T-cell (primary cell): ENCODE measurements at places on chromosomes 2 and 18.

DNA sequence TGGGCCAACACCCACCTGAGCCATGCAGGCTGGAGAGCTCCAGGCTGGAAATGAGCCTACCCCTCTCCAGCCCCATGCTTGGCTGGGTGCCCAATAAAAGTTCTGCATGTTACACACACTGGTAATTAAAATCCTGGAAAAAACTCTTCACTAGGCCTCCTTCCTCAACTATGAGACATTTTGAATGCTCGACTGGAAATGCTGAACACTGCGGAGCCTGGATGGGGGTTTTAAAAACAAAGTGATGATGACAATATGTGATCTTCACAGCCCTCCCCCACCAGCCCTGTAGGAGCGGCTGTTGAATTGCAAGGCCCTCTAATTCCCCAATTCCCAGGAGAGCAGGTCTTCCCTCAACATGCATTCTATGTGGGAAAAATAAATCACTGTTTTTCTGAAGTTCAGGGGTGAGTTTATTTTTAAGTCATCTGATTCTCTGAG is 179.2 kb downstream of the TTC32 start:
- no peak for DNase-seq

- DNase-seq = no peak
These were observed 585.0 kb upstream of the CHAC2 start for GRCh38 chr2:53182601-53183000.

DNA sequence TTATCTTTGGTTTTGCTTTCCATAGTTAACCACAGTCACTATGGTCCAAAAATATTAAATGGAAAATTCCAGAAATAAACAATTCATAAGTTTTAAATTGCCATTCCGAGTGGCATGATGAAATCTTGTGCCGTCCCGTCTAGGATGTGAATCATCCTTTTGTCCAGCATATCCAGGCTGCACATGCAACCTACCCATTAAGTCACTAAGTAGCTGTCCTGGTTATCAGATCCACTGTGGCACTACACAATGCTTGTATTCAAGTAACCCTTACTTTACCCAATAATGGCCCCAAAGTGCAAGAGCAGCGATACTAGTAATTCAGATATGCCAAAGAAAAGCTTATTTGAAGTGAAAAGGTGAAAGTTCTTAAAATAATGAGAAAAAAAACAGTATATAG is 10.7 kb downstream of the USP34 start:
- DNase-seq = no peak

GRCh38 chr2:157830696-157831570 is 45.2 kb downstream of the ACVR1 start:
- DNase-seq = no peak

- no peak for DNase-seq
These were observed 11.7 kb upstream of the SIX3 start for GRCh38 chr2:44929735-44930273.

- no peak for DNase-seq
These were observed 8.0 kb downstream of the GPR39 start for GRCh38 chr2:132424526-132425121.

DNA sequence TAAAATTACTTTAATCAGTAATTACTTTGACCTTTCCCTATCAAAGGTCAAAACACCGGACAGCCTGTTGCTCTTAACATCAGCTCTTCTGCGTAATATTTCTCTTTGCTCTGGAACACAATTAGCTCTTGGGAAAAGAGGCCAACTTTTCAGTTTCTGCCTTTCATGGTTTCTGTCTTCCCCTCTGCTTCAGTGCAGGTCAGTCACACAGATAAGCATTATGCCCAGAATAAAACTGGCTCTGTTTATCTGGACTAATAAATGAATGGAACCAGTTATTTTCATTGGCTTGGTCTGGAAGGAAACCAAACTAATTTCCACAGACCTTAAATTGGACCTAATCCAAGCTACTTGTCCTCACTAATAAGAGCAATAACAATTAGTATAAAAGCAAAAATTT is 26.2 kb upstream of the GALNT3 start:
- no peak for DNase-seq

GRCh38 chr18:62458868-62459716 is 63.7 kb upstream of the ZCCHC2 start:
- no peak for DNase-seq

DNA sequence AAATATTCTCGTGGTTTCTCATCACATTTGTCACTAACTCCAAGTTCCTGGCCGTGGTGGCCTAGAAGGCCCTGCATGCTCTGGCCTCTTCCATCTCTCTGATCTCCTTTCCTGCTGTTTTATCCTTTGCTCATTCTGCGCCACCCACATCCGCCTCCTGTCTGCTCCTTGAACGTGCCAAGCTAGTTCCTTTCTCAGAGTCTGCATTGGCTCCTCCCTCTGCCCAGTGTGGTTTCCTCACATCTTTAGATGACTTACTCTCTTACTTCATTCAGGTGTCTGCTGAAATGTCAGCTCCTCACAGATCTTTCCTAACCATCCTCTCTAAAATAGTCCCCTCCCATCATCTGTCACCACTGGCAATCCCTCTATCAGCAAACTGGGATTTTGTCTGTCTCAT is 158.6 kb upstream of the RBMS1 start:
- DNase-seq = peak; percentile 73

DNA sequence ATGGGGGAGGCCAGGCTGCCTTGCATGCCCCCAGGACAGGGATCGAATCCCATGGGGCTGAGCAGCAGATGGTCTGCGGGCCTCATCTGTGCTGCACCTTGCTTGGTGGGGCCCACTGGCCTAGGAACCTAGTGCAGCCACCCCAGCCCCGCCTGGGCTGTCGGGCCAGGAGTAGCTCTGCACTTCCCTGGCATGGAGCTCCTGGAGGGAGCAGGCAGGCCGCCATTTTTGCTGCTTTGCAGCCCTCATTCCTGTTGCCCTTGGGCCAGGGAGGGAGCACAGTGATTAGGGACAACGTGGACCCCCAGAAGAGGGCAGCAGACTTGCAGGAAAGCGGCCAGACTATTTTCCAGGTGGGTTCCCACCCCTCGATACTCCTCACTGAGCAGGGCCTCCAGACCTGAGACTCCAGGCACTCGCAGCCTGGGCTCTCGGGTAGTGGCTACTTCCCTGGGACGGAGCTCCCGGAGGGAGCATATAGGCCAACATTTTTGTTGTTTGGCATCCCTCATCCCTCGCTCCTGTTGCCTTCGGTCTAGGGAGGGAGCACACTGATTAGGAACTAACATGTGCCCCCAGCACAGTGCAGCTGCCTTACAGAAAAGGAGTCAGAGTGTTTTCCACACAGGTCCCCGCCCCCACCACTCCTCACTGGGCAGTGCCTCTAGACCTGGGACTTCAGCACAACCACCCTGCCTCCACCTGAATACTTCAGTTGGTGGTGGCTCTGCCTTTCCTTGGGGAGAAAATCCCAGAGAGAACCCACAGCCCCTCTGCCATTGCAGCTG is 99.5 kb downstream of the MAIP1 start:
- DNase-seq = no peak

DNA sequence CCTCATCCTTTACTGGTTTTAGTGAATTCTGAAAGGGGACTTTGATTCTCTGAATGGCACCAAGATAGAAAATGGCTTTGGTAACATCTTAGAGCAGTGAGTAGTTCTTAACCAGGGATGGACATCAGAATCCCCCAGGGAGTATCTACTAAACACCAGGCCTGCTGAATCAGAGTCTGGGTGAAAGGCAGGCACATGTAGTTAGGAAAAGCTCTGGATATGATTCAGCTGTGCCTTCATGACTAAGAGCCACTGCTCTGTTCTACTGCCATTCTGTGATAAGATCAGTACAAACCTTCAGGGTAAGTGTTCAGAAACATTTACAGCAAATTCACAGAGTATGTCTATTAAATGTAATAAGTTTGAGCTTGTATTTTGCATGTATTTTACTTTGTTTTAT is 46.2 kb upstream of the B3GNT2 start:
- no peak for DNase-seq

GRCh38 chr2:176645494-176645893 is 376.3 kb downstream of the MTX2 start:
- no peak for DNase-seq

DNA sequence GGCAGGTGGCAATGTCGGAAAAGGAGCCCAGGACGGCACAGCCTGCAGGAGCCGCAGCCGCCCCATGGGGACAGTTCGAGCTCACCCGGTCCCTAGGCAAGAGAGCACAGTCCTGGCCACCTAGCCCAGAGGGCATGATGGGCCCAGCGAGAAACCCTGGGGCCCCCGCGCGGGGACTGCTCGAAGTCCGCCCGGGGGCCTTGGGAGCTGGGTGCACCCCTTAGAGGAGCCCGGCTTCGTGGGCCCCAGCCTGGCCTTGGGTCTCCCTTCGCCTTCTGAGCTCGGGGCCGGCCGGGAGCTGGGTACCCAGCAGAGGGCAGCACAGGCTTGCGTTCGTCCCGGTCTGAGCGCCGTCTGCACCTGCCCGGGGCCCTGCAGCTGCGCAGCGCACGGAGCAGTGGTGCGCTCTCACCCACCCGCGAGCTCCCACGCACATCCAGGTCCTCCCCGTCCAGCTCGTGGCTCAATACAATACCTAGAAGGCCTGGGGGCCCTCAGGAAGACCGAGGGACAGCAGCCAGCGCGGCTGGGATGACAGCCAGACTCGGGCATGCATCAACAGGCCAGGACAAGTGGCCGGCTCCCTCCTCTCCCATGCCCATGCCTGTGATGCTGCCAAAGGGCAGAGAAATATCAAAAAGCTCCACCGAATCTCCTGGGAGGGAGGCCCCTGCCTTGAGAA is 96.2 kb upstream of the ZNF532 start:
- peak; percentile 63 for DNase-seq

GRCh38 chr2:66729416-66730330 is 294.7 kb downstream of the MEIS1 start:
- DNase-seq = no peak

- DNase-seq = no peak
These were observed 27.1 kb downstream of the VPS54 start for GRCh38 chr2:63992061-63992685.

DNA sequence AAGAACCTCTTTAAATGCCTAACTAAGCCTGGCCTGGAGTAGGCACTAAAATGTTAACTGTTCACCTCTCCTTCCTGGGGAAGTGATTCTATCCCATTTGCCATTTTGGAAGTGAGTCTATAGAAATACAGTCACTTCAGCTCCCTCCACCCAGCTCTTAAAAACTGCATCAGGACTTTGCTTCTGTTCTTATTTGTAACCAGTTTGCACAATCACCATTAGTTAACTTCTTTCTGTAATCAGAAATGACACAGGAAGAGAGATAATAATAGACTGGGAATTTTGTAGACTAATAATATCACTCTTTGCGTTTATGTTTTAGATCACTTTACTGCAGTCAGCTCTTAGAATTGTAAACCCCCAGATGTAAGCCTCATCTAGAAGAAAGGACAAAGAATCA is 16.0 kb upstream of the MARCO start:
- no peak for DNase-seq

GRCh38 chr2:57981083-57981768 is 65.4 kb upstream of the VRK2 start:
- DNase-seq = no peak

GRCh38 chr2:176094349-176094748 is 1.8 kb downstream of the HOXD13 start:
- DNase-seq = no peak

DNA sequence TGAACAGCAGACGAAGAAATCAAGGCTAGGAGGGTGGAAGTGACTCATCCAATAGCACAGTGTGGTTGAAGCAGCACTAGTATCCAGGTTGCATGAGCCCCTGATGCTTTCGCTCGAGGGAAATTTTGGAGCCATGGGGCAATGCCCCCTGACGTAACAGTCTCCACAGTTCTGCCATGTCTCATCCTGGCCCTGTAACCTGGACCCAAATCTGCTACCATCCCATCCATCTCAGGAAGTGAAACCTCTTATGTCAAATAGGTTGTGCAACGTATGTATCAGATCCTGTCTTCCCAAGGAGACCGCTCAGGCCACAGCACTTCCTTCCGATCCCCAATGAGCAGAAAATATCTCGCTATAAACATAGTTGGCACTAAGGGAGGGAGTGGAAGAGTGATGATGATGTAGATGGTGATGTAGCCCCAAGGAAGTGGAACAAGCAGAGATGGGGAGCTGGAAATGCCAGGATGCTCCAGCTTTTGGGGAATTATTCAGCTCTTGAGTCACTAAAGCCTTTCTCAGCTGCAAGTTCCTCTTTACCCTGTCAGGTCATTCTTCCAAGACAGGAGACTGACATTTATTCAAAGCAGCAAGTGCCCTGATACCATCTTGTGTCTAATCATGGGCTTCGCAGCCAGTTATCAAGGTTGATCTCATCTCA is 3.0 kb upstream of the IL1B start:
- no peak for DNase-seq

DNA sequence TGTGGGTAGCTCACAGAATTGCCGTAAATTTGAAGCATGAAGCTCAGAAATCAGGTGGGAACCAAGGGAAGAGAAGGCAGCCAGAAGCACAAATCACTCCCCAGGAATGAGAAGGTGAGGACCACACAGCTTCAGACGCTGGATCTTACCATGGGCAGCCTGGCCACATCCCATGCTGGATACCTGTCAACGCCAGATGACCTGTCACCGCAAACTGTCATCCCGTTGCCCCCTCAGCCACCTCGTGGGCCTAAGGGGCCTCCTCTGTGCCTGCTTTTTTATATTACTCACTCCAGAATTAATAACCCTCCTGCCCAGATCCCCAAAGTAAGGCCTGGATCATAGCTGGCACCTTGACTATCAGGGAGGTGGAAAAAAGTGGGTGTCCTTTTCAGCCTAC is 129.9 kb upstream of the MSH6 start:
- no peak for DNase-seq

GRCh38 chr2:97812931-97813330 is 99.6 kb downstream of the ZAP70 start:
- DNase-seq = no peak

- no peak for DNase-seq
These were observed 124.1 kb downstream of the MEMO1 start for GRCh38 chr2:31886700-31887099.

- DNase-seq = no peak
These were observed 19.7 kb downstream of the CFAP65 start for GRCh38 chr2:219021591-219021990.

GRCh38 chr18:10474309-10474708 is 19.9 kb downstream of the APCDD1 start:
- DNase-seq = no peak

- no peak for DNase-seq
These were observed 429.1 kb downstream of the CBLN2 start for GRCh38 chr18:72114801-72115594.

GRCh38 chr18:44502790-44503189 is 177.9 kb upstream of the SETBP1 start:
- no peak for DNase-seq

DNA sequence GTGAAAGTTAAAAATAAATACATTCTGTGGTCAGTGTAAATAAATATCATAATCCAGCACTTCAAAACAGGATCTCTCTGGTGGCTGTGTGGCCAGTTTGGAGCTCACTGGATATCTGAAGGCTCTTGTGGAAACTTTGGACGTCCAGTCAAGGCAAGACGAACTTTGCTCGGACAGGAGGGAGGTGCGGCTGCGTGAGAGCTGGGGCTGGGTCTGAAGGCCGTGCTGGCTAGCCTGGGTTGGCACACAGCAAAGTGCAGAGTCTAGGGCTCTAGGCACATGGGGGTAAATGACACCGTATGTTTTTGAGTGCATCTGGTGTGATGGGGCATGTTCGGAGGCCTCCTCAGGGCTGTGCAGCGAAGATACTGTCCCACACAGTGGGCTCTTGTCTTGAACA is 78.9 kb upstream of the TXNDC2 start:
- DNase-seq = no peak
